ENCODE measurements at places on chromosomes 12 and 14.

DNA sequence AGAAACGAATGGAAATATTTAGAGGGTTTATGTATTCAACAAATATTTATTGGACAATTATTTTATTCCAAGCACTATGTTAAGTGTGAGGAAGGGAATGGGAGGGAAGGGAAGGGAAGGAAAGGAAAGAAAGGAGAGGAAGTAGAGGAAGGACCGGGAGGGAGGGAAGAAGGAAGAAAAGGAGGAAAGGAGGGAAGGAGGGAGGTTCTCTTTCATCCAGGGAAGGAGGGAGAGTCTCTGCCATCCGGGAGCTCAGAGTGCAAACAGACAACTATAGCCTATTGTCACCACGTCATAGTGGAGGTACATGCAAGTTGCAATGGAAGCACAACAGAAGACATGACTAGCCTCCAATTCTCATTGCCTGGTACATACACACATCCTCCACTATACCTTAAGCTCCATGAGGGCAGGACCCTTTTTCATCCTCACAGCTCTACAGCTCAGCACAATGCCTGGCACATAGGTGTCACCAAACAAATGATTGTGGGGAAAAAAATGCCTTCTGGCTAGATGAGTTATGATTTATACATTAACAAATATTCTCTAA, 48.1 kb downstream of the DAD1 start:
- no peak for DNase-seq

- DNase-seq = peak; percentile 90
These were observed 694 bp downstream of the TMBIM6 start for GRCh38 chr12:49741882-49742620.

DNA sequence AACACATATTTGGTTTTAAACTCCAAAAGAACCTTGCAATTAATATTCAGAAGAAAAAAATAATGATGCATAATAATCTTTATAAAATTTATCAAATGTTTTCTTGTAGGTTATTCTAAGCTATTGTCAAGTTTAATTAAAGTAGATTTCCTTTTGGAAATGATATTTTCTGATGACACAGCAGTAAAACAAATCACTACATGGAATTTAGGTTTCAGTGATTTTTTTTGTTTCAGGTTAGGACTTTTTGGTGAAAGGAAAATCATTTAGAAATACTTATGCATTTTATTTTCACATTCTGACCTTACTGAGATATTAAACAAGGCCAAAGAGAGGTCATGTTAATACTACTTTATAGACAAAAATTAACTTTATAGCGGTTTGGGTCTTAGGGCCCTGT, 1067.2 kb downstream of the TMTC2 start:
- DNase-seq = no peak

GRCh38 chr12:68011882-68012207, 22.6 kb downstream of the IFNG-AS1 start:
- no peak for DNase-seq

DNA sequence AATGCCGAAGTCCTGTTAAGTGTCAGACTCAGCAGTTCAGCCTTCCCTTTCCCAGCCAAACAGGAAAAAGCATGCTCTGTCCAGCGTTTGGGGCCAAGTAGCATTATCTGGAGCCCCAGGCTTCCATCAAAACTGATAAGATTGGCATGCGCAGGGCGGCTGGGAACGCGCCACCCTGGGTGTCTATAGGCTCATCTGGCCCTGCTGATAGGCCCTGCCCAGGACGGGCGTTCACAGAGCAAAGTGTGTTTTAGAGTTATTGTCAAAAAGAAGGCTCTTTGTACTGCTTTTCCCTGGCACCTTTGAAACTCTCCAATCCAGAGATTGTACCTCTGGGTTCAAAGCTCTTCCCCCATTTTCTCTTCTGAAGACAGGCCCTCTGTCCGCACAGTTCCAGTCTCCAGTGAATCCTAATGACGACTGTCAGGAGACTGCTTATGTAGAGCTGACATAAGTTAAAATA, at the start of gene ART4:
TSS of gene ART4 (minus strand) at position 102 of the 463 bp plus-strand sequence. CDS start 413 bp downstream, outside the sequence.
- DNase-seq = no peak

GRCh38 chr14:94601884-94602391, 10.3 kb upstream of the SERPINA3 start:
- no peak for DNase-seq

- no peak for DNase-seq
These were observed 31.9 kb downstream of the CDKL1 start for GRCh38 chr14:50364792-50365191.

DNA sequence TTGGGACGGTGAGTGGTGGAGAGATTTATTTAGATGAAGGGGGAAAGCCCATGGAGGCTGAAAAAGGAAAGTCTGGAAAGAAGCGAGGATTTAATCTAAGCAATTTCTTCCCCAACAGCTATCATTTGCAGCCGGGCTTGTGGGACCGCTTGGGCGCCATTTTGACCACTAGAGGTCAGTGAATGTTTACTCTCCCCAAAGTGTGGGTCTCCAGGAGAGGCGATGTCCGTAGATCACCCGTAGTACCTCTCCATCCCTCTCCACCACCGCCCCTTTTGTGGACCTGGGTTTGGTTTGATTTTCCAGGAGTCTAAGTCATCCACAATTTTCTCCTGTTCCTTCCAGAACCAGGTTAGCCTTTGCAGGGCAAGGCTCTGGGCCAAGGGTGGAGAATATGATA, 91.2 kb upstream of the PARP11 start:
- peak; percentile 17 for DNase-seq

- no peak for DNase-seq
These were observed 150.2 kb downstream of the SRGAP1 start for GRCh38 chr12:63994704-63995103.

DNA sequence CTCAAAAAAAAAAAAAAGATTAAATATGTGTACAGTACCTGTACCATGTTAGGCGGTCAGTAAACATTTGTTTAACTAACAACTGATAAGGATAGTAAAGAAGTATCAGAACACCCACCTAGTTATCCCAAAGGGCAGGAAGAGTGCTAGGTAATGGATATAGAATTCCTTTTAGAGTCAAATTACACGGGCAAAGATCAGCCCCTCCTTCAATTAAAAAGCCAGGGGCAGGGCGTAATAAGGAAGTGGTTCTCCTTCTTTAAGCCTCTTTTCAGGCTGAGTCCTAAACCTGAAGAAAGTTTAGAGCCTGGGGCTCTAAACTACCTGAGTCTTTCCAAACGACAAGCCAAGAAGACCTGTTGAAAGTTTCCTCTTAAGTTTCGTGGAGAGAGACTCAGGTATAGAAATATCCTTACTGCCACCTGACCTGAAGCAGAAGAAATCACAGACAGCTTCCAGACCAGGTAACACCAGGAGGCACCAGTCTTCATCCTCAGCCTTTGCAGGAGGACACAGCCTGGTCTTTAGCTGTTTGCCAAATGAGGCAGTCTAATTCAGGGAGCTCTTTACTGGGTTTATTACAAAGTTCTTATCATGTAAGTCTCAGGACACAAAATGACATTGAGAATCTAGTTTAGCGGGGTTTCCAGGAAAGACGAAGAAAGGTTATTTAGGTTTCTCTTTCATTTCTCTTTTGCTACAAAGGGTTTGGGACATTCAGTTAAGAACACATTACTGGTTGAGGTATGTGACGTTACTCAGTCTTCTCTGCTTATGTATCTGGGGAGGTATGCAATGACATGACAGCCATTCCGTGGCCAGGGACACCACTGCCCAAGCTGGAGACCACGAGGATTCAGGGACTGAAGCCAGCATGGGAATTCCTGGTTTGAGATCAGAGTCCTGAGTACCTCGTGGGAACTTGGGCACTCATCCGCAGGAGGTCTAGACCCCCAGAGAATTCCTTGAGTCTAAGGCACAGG, at the start of gene BCL2L14:
TSS of gene BCL2L14 (plus strand) at position 266 of the 983 bp plus-strand sequence. CDS start 8,367 bp downstream, outside the sequence.
- DNase-seq = no peak

DNA sequence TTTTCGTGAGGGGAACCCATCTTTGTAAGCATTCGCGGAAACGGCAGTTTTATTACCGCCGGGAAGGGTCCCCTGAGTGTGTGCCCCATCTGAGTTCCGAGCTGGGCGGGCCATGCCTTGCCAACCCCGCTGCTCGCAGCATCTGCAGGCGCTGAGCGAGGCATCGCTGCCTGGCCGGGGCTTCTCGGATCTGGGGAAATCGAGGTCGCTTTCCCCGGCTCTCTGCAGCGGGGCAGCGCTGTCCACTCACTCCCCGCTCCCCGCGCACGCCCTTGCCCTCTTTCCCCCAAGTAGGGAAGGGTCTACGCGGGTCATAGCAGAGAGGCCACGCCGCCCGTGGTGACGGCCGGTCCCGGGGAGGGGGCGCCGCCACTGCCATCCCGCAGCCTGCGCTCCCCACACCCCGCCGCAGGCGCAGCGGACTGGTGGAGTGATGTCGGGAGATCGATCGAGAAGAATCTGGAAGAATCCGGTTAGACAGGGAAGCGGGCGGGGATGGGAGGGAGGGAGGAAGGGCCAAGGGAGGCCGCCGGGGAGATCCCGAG, 507 bp upstream of the FKBP4 start:
- DNase-seq = no peak

Measured in KBM-7 (cell line).